ENCODE measurements at places on chromosomes 4 and X.

DNA sequence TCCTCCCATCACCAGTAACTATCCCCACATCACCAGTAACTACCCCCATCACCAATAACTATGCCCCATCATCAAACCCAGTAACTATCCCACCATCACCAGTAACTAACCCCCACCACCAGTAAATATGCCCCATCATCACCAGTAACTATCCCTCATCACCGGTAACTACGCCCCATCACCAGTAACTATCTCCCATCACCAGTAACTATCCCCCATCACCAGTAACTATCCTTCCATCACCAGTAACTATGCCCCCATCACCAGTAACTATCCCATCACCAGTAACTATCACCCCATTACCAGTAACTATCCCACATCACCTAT, 2.9 kb downstream of the ASMTL start:
- no peak for DNase-seq

- DNase-seq = no peak
Observed at GRCh38 chrX:15269120-15269519, 763 bp downstream of the ASB9 start.

GRCh38 chr4:3241898-3242524, 6.9 kb upstream of the MSANTD1 start:
- no peak for DNase-seq

DNA sequence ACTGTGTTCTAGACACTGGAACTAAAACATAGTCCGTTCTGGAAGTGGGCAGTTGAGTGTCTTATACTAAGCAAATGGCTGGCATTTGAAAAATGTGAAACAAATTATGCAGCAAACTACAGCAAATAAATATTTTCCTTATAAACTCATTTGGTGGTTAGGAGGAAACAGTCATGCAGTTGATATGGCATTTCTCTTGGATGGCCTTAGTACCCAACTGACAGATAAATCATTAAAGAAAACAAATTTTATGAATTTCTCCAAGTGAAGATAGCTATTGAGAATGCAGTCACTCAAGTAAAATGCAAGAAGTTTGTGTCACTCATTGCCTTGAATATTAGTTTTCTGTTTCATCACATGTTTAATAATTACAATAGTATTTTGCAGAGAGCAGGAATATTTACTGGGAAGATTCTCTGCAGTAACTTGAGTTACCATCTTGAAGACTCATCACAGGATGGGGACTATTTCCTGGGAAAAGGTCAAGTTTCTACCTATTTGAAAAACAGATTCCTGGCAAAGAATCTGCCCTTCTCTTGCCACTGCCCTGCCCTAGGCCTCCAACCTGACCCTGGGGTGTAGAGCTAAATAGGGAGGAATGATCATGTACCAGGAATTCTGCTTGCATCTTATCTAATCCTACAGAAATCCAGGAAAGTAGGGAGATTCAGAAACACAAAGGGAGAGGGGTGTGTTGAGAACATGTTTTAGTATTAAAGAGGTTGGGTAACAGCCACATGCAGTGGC, 105.9 kb downstream of the SH3RF1 start:
- DNase-seq = no peak

DNA sequence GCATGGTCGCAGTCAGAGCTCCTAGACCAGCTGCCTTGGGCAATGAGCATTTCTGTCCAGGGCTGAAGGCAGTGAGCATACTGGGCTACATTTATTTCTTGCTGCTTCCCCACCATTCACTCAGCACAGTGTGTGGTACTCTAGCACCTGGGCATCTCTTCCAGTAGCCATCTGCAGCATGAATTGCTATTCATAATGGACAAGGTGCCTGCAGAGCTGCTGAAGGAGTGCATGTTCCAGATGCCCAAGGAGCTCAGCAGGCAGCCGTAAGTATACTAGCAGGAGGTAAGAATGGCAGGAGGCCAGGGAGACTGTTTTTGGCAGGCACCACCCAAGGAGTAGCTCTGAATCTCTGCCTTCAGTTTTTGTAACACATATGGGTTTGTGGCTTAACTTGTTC, 110.4 kb upstream of the RXFP1 start:
- no peak for DNase-seq

DNA sequence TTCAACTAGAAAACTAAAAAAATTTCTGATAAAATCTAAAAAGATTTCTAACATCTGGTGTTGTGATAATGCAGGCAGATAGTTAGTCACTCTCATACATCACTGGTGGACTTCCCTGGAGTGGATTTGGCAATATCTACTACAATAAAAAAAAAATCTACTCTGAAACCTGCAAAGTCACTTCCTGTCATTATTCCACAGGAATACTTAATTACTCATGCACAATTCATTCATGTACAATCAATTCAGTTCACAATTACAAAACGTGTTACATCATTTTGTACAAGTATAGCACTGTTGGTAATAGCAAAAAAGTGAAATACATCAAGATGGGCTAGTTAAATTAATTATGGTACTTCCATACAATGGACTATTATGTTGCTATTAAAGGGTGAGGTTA, 16.5 kb upstream of the RHOH start:
- DNase-seq = no peak

DNA sequence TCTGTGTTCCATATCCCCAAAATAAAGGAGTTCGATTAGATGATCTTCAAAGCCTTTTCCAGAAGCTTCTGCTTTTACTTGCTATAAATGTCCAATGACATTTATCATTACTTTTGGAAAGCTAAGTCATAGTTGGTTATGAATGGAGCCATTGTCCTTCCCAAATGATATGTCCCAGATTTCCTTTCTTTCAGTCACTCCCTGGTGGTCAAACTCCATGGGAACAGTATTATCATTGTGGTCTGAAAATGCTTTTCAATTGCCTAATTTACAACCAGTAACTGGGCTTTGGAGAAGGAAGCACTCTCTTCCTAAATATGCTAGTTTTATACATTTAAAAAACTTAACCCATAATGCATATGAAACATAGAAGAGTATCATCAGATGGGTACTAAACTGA, 571.5 kb upstream of the AMOT start:
- DNase-seq = no peak

DNA sequence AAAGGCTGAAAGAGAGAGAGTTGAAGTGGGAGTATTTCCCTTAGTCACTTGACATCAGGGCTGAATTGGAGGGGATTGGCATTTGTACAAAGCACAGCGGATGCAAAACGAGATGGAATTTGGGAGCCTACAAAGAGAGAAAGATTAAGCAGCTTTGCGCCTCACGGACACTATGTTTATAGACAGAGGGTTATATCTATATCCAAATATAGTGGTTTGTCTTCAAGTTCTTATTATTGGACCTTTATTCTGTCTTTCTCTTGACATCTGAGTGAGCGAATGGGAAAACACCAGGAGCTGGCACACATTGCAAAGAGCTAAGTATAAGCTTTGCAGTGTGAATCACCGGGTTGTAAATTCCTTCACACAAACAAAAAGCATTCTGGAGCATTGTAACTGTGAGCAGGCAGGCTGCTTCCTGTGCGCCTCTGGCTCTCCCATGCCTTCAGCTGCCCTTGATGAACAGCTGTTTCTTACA, 500.2 kb downstream of the STIM2 start:
- DNase-seq = no peak

- no peak for DNase-seq
Observed at GRCh38 chr4:40564004-40564403, 65.7 kb downstream of the RBM47 start.

DNA sequence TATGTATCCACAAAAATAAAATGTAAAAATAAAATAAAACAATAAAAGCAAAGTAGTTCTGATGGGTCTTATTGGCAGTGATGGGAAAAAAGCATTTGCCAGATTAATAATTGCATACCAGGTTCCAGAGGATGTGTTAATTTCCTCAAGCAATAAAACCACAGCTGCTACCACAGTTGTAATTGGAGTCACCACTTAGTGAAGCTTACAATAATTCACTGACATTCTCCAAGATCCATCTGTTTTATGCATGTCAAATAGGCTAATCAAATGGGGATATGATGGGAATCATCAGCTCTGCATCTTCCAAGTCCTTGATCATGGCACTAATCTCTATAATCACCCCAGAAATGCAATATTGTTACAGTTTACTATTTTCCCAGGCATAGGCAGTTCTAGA, 123.5 kb upstream of the EMCN start:
- no peak for DNase-seq

DNA sequence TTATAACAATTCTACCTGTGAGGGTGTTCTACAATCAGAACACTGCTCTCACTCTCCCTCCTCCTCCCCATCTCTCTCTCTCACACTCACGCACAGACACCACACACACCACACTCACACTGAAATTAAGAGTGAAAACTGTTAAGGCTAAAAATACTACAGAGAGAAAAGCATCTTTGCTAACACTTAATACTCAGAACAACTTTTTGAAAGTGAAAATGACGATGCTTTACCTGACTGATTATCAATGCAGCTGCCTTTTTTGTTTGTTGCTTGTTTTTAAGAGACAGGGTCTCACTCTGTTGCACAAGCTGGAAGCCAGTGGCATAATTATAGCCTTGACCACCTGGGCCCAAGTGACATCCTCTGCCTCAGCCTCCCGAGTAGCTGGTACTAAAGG, 222.4 kb downstream of the APBB2 start:
- DNase-seq = no peak

GRCh38 chrX:41122664-41123257, 37.5 kb downstream of the USP9X start:
- DNase-seq = no peak

DNA sequence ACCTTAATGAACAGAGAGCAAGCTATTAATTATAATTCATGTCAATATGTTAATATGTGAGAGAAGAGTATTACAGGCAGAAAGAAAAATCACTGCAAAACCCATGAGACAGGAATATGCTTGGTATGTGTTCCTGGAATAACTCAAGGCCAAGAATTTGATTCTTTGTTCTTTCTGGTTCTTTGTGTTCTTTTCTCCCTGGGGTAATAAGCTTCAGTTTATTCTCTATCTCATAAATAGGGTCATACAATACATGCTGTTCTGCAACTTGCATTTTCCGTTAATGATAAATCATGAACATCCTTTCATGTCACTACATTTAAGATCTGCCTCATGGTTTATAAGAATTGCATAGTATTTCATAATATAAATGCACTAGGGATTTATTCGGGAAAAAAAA, 16.8 kb upstream of the THOC2 start:
- DNase-seq = no peak

- DNase-seq = no peak
Observed at GRCh38 chrX:18151649-18152048, 69.0 kb downstream of the BEND2 start.

DNA sequence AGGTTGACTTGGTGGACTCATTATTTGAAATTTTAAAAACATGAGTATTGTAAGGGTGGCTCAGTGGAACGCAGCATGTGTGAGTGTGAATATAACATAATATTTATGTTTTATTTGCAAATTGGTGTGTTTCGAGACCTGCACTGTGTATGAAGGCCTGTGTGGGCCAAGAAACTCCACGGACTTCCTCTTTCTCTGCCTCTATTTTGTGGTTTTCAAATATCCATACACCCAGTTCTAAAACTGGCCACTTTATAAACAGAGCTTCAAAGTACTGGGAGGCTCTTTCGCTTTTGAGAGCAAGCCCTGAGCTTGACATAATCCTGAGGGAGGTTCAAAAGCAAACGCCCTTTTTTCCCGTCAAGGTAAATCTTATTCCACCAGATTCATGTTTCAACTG, 187.7 kb downstream of the GPAT3 start:
- no peak for DNase-seq

GRCh38 chr4:123405267-123405865, 8.8 kb downstream of the SPRY1 start:
- DNase-seq = no peak

DNA sequence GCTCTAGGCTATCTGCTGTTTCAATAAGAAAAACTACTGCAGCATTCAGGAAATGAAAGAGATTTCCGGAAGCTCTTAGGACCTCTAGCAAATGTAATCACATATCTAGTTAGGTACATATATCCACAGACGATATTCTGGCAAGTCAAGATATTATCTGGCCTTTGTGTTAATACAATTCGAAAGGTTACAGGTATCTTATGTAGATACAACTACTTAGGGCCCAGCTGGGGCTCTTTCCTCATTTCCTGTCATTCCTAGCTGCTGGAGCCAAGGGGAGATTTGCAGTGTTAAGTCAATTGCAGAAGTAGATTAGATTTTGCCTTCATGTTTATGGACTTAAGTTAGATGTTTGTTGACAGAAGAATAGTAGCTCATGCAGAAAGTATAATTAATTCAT, 299.5 kb downstream of the ARHGAP24 start:
- DNase-seq = no peak

GRCh38 chr4:183396227-183396637, 48.2 kb upstream of the CDKN2AIP start:
- no peak for DNase-seq

DNA sequence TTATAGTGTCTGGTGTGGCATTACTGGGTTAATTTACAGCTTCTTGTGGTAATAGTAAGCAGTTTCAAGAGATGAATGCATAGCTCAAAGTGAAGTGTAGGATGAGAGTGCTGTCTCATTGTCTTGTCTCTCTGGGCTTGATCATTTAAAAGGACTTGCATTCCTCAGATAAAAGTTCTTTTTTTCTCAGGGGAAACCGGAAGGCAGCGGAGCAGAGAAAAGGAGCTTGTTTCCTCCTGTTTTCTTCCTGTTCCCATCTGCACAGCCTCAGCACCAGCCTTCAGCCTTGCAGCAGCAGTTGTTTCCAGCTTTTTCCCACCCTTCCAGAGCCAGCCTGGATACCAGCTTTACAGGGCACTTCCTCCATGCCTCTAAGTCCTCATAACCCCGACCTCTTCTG, 61.4 kb upstream of the LGI2 start:
- peak; percentile 36 for DNase-seq

GRCh38 chr4:43360296-43360695, 467.8 kb downstream of the GRXCR1 start:
- no peak for DNase-seq

DNA sequence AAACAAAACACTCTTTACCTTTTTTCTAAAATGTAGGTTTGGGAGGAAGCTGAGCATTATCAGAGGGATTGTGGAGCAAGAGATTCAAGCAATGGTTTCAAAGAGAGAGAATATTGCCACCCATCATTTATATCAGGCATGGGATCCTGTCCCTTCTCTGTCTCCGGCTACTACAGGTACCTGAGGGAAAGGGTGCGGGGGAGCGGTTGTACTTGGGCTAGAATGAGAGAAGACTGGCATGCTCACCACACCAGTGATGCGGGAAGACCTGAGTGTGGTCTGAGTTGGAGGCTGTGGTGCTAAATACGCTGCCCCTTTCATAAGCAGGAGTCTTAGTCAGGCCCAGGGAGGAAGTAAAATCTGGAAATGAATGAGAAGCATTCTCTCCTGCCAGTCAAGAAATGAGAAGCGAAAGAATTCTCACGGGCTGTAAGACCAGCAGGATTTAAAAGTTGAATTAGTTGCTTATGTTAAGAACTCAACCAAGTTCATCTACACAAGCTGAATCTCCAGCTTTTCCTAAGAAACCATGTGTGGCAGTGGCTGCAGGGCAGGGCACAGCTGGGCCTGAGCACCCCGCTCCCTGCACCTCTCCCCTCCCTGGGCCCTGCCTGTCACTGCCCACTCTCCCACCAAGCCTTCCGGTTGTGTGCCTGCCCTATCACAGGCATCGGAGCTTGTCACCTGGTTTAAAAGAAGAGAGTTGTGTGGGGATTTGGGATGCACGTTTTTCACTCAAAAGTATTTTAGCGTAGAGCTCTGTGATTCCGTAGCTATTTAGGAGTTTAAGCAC, 24.8 kb upstream of the MSANTD1 start:
- no peak for DNase-seq

GRCh38 chr4:159177265-159178150, 74.6 kb downstream of the RAPGEF2 start:
- DNase-seq = no peak

- no peak for DNase-seq
Observed at GRCh38 chr4:105924341-105924740, 29.1 kb downstream of the NPNT start.
